ENCODE measurements at places on chromosomes 11 and 22.

GRCh38 chr11:121696931-121697670 is 244.3 kb upstream of the SORL1-AS1 start:
- no peak for DNase-seq

DNA sequence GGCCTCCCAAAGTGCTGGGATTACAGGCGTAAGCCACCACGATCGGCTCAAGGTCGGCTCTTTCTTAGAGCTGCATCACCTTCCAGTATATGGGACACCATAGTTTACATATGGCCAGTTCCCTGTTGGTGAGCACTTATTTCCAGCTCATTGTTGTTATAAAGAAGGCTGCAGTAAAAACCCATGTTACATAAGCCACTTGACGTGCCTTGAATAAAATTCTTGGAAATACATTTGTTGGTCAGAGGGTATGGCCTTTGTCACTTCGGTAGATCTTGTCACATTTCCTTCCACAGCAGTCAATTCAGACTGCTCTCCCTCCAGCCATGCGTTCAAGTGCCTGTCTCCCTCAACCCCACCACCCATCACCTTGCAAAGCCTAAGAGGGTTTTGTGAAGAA is 92.9 kb downstream of the PRR5L start:
- no peak for DNase-seq

GRCh38 chr22:47191671-47192650 is 429.5 kb downstream of the TBC1D22A start:
- no peak for DNase-seq

DNA sequence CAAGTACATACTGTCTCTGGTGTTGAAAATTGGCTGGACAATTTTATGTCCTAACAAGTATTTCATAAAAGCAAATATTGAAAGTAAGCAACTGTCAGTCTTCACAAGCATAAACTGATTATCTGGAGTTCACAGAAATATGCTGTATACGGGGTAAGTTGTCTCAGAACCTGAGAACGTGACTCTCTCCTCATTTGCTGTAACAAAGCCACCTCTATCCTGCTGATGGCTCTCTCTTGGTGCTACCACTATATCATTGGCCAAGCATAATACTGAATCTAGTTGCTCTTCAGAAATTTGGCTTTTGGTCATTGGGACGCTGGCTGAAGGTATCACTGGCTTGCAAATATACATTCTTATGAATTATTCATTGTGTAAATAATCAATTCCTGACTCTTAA is 1078.0 kb downstream of the LRRC4C start:
- DNase-seq, result no peak

DNA sequence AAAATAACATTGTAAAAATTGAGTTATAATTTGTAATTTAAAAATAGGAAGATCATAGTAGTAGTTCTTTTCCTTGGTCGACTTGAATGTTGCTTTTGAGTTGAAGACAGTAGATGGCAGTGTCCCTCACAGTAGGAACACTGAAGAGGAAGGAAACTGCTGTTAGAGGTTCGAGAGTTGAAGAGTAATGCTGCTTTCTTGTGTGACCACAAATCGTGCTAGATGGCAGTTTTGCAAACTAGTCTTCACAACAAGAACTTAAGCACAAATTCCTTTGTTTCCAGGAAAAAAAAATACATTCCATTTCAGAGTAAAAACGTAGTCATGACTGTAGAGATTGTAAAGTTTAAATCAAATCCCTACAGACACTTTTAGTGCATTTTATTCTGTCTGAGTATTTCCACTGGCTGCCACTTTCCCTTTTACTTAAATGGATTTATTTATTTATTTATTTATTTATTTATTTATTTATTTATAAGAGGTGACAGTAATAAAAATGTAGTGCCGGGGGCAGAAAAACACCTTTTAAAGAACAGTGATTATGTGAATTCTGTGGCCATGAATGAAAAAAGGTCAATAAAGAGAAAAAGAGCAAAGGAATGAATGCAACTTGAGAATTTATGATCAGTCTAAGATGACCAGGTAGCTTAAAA is 54.6 kb downstream of the SPECC1L start:
- peak; percentile 77 for DNase-seq

GRCh38 chr11:130024361-130024760 is 21.7 kb upstream of the PRDM10 start:
- no peak for DNase-seq

DNA sequence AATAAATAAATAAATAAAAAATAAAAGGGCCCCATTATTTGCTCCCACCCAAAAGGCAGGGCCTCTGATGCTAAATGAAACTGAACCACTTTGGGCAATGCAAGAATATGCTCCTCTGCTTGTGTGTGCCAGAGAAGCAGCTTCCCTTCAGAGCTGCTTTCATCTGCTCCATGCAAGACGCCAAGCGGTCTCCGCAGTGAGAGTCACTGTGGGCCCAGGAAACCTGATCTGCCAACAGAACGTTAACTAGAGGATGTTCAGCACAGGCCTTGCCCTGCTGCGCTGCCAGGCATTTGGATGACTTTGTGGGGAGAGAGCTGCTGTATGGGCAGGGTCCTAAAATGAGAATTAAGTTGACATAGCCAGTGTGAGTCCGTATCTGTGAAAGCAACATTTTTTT is 43.7 kb upstream of the APOA1 start:
- no peak for DNase-seq

DNA sequence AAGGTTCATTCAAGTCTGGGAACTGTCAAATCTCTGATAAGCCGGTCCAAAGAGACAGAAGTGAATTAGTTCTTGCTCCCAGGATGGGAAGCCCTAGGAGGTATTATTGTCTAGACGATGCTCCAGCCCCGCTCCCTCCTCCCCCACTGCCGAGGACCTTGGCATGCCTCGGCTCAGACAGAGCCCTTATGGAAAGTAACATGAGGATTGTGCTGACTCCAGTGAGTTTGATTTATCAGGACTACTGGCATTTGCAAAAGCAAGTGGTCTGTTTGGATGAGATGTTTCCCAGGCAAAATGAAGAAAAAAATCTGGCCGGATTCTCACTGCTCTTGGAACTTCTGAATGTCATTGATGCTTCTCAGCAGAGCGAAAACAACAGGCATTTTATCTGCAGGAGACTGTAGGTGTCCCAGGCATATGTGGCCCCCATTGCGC is 341.0 kb downstream of the ETS1 start:
- no peak for DNase-seq

DNA sequence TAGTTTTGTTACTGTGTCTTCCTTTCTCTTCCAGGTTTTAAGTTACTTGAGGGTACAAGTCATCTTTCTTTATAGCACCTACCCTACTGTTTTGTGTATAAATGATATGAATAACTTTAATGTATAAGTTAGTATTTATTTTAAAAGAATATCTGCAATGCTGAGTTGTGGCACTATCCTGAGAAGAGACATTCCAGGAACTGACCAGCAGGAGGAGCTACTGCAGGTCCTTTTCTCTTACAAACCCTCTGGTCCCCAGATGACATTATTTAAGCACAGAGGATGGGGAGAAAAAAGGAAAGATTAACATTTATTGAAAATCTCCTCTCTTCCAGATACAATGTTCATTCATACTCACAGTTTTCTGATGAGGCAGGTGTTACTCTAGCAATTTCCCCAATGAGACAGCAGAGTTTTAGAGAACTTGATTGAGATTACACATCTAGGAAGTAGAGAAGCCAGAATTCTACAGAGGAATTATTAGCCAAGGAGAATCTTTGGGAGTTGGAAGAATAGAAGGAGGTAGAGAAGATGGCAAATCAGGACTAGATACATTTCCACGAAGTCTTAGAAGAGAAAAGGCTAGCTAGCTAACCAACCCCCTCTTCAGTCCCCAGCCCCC is 541.2 kb upstream of the API5 start:
- peak; percentile 1 for DNase-seq

DNA sequence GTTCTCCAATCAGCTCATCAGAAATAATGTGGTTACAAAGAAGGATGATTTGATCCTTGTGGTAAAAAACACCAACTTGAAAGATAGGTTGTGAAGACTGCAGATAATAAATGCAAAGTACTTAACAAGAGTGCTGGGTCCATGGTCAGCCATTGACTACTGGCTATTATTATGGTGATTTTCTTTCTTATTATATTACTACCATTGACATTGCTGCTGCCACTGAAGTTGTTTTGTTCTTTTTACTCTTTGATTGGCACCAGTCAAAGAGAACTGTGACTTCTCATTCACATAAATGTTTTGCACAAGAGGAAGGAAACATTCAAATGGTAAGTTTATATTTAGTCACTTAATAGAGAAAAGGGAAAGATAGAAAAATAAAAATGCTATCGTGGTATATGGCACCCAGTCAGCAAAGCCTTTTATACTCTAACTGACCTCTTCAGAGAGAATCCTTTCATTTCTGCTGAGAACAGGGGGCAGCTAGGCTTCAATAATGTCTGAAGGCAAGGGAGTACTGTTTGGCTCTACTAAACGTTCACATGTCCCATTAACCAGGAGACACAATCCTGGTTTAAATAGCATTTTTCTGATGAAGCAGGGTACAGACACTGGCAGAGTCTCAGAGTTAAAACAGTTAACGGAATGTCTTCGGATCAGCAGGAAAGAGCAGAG is 64.8 kb downstream of the LRRC4C start:
- DNase-seq, result no peak

GRCh38 chr11:67409261-67409666 is 5.4 kb downstream of the TBC1D10C start:
- peak; percentile 68 for DNase-seq

- no peak for DNase-seq
Measured at GRCh38 chr11:91859666-91860065, 365.0 kb upstream of the FAT3 start.

GRCh38 chr11:65699306-65699705 is 12.7 kb upstream of the KAT5 start:
- no peak for DNase-seq

DNA sequence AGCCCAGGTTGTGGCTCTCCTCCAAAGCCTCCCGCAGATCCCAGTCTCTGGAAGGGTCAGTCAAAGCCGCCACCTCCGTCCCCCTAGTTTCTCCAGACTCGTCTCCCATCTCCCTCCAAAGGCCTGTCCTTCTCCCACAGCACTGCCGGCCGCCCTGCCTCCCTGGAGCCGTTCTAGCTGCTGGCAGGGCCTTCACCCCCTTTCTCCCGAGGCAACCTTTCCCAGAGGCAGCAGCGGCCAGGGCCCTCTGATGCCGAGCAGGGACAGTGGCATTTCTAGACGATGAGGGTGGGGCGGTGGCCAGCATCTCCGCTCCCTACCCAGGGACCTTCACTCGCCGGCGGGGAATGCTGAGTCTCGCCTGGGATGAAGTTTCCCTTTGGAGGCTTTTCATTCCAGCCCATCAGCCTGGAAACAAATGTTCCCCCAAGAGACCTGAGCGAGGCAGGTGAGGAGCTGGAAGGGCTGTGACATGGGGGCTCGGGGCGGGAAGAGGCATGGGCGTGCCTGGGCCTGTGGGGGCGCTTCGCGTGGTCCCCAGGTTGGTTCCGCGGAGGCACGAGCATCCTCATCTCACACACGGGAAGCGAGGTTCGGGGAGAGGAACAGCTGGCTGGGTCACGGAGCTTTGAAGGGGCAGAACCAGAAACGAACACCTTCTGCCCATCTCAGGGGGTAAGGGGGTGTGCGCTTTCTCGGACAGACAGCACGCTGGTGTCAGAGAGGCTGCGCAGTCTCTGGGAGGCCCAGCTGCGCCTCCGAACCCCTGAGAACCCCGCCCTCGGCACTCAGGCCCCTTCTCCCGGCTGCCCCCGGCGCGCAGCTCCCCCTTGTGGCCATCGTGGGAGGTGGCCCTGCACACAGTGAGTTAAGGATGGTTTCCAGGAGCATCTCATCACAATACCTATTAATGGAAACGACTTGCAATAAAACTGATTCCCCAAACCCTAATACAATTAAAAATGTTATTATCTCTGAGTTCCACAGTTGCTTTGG is 18.1 kb upstream of the KLHL35 start:
- no peak for DNase-seq

GRCh38 chr11:116243991-116244390 is 528.8 kb downstream of the BUD13 start:
- no peak for DNase-seq

GRCh38 chr11:44778195-44779100 is 51.7 kb downstream of the TSPAN18 start:
- no peak for DNase-seq

DNA sequence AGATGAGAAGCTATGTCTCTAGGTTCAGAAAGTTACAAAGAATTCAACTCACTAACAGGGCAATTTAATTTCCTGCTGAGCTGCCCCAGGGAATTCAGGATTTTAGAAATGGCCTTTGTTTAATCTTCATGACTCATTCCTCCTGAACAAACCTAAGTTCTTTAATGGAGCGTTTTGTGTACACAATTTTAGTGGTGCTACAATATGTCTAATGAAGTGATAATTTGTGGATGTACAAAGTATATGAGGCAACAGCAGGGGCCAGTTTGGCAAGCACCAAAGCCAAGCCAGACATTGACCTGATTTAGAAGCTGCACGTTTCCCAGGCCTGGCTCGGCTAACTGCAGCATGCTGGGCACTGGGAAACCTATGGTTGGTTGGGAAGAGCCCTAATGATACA is 34.4 kb upstream of the HEPHL1 start:
- DNase-seq, result no peak

GRCh38 chr11:69603111-69603836 is 37.7 kb upstream of the CCND1 start:
- no peak for DNase-seq

DNA sequence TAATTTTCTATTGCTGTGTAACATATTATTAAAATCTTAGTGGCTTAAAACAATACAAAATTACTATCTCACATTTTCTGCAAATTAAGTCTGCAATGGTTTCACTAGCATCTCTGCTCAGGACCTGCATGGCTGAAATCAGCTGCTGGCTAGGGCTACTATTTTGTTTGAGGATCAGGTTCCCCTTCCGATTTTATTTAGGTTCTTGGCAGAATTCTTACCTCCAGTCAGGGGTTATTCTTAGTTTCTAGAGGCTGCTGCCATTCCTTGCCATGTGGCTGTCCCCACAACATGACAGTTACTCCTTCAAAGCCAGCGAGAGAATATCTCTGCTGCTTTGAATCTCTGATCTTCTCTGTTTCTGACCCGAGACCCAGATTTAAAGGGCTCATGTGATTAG is 424.5 kb upstream of the ANO5 start:
- no peak for DNase-seq

DNA sequence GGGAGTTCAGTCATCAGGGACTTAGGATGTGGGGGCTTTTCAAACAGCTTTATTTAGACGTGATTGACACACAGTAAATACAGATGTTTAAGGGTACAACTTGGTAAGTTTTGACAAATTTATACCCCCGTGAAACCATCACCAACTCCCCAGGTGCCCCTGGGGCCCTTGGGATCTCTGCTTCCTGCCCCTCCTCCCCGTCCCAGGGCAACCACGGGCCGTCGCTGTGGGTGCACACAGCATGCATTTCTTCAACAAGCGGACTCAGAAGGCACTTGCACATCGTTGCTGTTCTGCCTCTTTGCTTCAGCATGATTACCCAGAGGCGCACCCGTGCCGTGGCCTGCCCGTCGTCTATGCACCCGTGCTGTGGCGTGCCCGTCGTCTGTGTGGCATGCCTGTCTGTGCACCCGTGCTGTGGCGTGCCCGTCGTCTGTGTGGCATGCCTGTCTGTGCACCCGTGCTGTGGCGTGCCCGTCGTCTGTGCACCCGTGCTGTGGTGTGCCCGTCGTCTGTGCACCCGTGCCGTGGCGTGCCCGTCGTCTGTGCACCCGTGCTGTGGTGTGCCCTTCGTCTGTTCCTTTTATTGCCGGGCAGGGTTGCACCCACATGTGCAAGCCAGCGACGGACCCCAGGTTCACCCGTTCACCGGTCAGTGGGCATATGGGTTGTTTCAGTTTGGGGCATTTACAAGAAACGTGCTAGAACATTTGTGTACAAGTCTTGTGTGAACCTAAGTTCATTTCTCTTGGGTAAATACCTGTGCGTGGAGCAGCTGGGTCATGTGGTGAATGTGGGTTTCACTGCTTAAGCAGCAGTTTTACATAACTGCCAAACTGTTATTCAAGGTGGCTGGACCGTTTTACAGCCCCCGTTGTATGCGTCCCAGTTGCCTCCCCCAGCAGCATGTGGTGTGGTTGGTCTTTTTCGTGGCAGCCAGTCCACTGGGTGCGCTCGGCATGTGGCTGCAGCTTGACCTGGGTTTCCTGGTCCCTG is 8.3 kb downstream of the CD81 start:
- peak; percentile 53 for DNase-seq

All from GM12864 (cell line).